NCI-H1417 (cell line): ENCODE measurements at places on chromosomes 5 and 9.

DNA sequence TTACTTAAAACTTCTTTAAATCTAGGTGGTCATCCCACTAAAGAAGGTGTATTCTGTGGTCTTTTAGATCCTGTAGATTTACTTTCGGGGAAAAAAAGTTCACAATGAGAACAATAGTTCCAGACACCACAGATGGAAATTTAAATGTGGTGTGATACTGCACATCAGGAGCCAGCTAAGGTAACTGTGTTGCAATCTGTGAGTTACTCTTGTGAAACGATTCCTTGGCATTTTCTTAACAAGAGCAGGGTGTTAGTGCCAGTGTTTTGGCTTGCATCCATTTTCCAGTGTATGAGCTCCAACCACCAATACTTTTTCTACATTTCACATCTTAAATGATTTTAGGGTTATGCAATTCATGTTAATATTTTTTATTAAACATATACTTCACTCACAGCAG lies 674.5 kb downstream of the CETN3 start:
- no peak for DNase-seq

GRCh38 chr5:40518485-40518917 lies 161.2 kb upstream of the PTGER4 start:
- DNase-seq = no peak

DNA sequence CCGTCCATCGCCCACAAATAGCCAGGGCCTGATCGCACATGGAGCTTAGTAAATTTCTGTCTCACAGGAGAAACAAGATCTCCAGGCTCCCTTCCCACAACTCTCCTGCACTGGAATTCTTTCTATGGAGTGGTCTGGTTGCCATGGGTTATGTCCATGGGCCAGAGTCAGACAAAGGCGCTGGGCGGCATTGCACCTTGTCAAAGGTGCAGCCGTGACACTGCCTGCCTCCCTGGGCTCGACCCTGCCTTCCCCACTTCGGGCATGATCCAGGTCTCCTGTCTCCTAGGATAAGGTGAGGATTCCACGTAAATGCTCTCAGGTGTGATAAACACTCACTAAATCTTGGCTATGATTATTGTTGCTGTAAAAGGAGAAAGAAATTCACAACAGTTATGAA lies 130.0 kb downstream of the ADAMTS16 start:
- DNase-seq = no peak

- no peak for DNase-seq
These were observed 16.5 kb downstream of the HBEGF start for GRCh38 chr5:140329739-140330481.
